ENCODE measurements at places on chromosomes 5 and 9.
A peak's percentile ranks its signal among the peaks of the same experiment; 100 is the strongest.

DNA sequence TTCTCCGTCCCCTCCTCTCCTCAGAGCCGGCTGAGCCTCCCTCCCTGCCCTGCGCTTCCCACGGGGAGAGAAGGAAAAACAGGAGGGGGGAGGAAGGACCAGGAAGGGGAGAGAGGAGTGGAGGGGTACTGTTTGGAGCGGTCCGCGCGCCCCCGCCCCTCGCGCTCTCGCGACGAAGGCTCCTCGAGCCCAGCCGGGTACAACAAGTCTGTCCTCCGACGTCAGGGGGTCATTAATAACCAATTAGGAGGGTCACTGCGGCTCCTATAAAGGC is 480 bp upstream of the PRDM12 start:
- no peak for DNase-seq

GRCh38 chr5:95759634-95760033 is 28.5 kb downstream of the RHOBTB3 start:
- no peak for DNase-seq

DNA sequence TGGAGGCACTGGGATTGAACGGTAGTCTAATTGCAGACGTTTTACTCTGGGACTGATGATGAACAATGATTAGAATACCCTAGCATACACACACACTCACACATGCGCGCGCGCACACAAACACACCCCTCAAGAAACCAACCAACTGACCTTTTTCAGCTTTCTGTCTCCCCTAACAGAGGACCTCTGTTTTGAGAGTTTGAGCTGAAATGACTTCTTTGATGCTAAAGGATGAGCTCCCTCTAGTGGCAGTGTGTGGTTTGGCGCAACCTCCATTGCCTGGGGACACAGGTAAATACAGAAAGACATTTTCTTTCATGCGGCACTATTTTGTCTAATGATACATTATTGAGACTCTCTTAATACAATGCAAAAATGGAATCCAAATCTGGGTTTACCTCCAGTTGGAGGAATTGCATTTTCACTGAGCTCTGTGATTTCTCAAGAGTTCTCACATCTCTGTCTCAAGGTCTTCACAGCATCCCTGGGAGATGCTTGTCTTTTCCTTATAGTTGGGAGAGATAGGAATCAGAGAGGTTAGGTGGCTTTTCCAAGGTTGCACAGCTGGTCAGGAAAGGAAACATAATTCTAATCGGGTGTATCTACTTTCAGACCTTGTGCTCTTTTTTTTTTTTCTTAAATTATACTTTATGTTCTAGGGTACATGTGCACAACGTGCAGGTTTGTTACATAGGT is 187.5 kb downstream of the TMEM38B start:
- peak; percentile 19 for DNase-seq

DNA sequence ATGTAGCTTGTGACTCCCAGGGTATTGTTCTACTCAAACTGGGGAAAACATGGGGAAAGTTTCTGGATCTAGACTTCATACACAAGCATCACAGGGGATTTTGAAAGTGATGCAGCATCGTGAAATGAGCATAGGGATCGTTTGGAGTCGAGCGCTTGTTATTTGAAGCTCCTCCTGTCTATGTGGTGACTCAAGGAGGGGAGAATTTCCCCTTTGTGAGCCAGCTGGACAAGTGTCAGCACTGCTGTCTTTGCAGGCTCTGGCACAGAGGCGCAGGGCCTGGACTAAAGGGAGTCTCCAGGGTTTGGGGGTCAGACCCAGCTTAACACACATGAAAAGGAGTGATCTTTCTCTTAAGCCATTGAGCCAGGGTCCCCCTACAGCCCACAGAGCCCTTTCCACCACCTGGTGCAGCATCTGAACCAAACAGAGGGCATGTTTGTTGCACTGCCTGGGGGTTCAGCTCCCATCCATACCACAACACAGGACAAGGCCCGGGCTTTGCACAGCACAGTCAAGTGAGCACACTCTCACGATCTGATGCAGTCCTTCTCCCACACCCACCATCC is 51.0 kb downstream of the IRF1 start:
- no peak for DNase-seq

DNA sequence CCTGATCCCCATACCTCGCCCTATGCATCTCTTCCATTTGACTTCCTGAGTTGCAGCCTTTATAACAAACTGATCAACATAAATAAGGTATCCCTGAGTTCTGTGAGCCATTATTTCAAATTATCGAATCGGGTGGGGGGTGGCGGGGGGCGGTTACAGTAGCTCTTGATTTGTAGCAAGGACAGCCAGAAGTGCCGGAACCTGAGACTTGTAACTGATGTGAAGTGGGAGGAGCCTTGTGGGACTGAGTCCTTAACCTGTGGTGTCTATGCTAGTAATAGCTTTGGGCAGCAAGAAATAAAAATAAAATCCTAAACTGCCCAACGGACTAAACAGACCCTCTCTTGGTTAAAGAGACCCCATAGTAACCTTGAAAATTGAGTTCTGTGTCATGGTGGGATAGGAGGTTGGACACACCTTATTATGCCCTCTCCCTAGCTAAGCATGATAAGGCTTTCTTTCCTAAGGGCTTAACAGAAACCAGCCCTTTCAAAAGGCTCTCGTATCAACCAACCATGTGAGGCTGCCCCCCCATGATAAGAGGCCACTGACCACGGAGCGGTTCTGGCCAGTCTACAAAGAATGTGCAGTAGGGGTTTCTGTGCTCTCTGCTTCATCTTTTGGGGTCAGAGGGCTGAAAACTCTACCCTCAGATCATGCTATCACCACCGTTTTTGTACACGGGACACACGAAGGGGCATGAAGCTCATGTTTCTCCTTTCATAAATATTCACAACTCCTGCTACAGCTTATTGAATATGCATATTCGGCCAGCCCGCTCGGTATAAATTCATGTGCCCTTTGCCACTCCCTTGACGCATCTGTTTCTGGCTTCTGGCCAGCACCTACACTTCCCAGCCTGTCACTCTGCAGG is 39.5 kb upstream of the IQGAP2 start:
- DNase-seq: no peak

- no peak for DNase-seq
These were observed 97.0 kb downstream of the DROSHA start for GRCh38 chr5:31434898-31435297.

GRCh38 chr5:90962481-90962880 is 403.9 kb downstream of the ADGRV1 start:
- DNase-seq: no peak

DNA sequence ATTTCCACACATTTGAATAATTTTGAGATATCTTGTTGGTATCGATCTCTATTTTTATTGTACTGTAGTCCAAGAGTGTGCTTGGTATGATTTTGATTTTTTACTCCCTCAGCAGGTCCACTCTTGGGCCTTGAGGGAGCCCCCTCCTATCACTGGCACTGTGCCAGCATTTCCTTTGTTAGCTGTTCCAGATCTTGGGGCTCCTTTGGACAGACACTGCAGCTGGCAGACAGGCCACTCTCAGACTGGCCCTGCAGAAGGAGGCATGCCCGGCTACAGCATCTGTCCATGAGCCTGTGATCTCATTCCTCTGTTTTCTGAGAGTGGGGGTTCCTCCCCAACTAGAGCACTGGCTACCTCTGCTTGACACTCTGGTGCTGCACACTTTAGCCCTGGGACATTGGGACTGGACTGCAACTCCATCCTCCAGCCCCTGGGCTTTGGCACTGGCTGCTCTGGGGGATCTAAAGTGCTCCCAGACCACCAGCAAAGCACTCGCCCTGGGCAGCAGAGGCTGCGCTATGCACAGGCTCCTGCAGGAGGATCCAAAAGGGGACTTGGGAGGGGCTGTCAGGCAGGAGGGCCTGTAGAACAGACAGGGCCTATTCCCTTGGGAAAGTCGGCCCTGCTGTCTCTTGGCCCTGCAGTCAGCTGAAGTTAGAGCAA is 271.3 kb upstream of the DMAC1 start:
- DNase-seq: no peak

- no peak for DNase-seq
These were observed 466.1 kb downstream of the PTPRD start for GRCh38 chr9:10146517-10147331.

DNA sequence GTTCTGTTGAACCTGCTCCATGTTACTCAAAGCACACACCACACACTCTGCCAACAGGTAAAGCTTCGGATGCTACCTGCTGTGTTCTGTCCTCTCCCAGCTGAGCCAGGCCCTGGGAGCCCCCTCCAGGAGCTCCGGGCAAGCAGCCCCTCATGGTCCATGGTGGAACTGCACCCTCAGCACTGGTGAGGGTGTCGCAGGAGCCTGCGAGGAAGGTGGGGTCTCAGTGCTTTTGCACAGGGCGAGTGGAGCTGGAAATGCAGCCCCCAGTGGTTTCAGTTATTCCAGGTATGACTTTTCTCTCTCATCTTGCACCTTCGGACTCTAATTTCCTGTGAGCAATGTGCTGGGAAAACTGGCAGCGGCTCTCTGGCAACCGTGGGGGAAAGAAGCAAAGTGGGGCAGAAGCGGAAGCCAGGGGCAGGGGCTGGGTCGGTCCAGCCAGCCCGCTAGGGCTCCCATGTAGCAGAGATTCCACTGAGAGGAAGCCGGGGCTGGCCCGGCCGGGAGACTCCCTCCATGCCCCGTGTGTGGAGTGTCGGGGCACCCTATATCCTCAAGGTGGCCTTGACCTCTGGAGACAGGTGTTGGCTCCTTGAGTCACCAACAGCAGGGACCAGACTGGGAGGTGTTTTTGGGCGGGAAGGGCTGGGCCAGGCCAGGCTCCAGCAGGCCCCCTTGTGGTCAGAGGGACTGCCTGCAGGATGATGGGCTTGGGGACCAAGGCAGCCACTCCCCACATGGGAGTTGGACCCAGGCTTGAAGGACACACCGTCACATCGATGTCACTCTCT is 75.6 kb upstream of the PRSS3 start:
- DNase-seq: peak; percentile 20

DNA sequence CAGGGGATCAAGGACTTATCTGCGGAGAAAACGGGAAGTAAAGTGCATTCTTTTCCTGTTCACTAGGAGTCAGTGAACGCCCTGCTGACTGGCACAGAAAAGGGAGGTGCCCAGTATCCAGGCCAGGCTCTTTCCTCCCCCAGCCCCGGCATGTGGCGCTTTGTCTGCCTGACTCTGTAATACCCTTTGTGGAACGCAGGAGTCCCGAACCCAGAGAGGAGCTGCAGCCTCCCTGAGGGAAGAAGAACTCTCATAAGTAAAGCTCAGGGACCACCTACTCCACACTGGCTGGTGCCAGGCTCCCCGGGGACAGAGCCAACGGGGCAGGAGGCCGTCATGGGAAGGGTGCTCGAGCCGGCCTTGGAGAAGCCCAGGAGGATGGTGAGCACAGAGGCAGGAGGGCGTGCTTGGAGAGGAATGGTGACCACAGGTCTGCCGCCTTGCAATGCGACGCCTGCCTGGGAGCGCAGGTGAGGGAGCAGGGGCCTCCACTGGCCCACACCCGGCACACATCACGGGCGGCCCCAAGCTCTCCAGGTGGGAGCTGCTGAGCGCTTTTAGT is 31.5 kb downstream of the VAV2 start:
- no peak for DNase-seq

- DNase-seq: no peak
These were observed 1.6 kb downstream of the DMRT2 start for GRCh38 chr9:1051584-1052275.

DNA sequence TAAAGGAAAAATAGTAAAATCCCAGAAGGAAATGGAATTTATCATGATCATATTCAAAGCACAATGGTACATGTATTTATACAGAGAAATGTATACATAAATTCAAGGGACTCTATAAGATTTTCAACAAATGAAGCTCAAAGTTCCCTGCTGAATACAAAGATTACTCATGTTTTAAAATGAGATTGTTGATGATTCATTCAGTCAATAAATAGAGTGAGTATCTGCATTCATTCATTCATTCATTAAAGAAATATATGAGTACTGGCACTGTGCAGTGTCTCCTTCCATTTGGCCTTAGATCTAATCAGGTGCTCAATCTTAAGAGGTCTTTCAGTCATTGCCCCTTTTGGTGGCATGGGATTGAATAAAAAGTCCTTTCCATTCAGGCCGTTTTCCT is 310.0 kb downstream of the KIAA0825 start:
- DNase-seq: no peak

GRCh38 chr9:130361873-130362362 is 82.8 kb upstream of the ASS1 start:
- no peak for DNase-seq

- no peak for DNase-seq
These were observed 479.1 kb downstream of the CCDC171 start for GRCh38 chr9:16031971-16032370.

DNA sequence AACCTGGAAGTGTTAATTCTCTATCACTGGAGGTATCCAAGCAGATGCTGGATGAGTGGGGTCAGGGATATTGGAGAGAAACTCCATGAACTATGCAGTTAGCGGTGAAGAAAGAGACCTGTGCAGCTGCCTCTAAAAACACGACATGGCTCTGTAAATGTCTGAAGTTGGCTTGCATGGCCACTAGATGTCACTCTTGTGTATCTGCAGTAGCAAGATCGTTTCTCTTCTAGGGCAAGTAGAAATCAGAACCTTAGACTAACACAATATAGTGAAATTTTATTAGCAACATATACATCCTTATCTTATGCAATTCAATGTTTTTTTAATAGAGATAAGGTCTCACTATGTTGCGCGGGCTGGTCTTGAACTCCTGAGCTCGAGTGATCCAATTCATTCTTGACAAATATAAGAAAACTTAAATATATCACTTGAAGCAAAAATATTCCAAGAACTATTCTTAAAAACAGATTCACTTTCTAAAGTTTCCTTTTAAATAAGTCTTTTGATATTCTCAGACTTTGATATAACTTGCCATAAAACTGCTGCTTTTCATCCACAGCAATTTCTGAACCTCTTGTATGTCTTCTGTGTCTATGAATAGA is 2.9 kb downstream of the OR2S2 start:
- DNase-seq: no peak

DNA sequence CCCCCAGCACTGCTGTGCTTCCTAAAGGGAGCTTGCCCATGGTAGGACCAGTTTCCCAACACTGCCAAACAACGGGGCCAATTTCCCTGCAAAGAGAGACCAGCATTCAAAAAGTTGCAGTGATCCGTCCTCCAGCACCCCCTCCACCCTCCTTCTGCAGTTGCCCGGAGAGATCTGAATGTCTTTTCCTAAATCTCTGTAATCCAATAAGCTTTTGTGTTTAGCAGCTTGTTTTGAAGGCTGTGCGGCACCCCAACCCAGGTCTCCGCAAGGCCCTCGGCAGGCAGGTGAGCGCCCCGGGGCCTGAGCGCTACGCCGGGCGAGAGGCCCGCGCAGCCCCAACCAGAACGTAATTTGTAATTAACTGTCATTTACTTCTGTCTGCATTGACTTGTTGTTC is 366.9 kb upstream of the IRX2 start:
- no peak for DNase-seq

GRCh38 chr5:1555011-1555807 is 31.4 kb upstream of the LPCAT1 start:
- no peak for DNase-seq

GRCh38 chr5:77640589-77641396 is 2.3 kb upstream of the OTP start:
- DNase-seq: no peak

GRCh38 chr5:3349704-3350565 is 245.7 kb upstream of the IRX1 start:
- no peak for DNase-seq

- DNase-seq: no peak
These were observed 330.0 kb downstream of the PRR16 start for GRCh38 chr5:120794121-120794520.

GRCh38 chr9:95953986-95954385 is 78.5 kb downstream of the ERCC6L2 start:
- no peak for DNase-seq

Measured in stimulated activated CD8-positive, alpha-beta memory T cell treated with anti-CD3 and anti-CD28 coated beads, Interleukin-7, amount 100 ng/mL, for 48 hours (primary cell).